Placental pericyte (primary cell): ENCODE measurements at places on chromosomes 11 and 22. TPM values are rescaled to one million over a fixed set of nuclear protein-coding genes. Genes with fewer than 3 reads are reported as not detected.

MLC1 gene
- total RNA-seq = under 0.01 and 0.44 TPM in 2 replicates

GALNT18 gene
- total RNA-seq = 0.88 and 1.4 TPM in 2 replicates

PHF21A gene
- 14.7 and 16.3 TPM in 2 replicates for total RNA-seq

EWSR1 gene
- total RNA-seq = 154 and 257 TPM in 2 replicates

COMT gene
- total RNA-seq = 219 and 292 TPM in 2 replicates

ZFTA gene
- total RNA-seq = 8.5 and 17.9 TPM in 2 replicates

CYTH4 gene
- total RNA-seq = 0.86 TPM in 1 of 2 replicates, not detected in the other

TNNT3 gene
- not detected in 2 replicates for total RNA-seq

POU2F3 gene
- not detected in 2 replicates for total RNA-seq

ARHGAP20 gene
- 2.6 and 3.6 TPM in 2 replicates for total RNA-seq
